ENCODE measurements at places on chromosomes 3 and 15.

DNA sequence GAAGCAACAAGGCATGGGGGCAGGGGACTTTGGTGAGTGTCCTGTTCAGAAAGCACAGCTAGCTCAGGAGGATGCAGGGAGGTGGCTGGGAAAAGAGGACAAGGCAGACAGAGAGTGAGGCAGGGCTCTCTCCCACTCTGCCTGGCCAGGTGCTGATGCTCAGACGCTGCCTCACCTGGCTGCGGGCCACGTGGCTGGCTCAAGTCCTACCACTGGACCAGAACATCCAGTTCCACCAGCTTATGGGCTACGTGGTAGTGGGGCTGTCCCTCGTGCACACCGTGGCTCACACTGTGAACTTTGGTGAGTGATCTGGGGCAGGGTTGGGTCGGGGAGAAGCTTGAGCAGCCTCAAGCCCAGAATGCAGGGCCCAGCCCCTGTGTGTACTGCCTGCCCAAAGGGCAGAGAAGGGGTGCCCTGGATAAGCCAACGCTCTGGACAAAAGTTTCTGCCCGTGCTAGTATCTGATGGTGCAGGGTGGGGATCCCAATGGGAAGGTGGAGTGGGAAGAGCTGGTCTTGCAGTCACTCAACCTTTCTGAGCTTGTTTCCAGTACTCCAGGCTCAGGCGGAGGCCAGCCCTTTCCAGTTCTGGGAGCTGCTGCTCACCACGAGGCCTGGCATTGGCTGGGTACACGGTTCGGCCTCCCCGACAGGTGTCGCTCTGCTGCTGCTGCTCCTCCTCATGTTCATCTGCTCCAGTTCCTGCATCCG is 20.9 kb downstream of the NOX5 start:
- DNase-seq = no peak

DNA sequence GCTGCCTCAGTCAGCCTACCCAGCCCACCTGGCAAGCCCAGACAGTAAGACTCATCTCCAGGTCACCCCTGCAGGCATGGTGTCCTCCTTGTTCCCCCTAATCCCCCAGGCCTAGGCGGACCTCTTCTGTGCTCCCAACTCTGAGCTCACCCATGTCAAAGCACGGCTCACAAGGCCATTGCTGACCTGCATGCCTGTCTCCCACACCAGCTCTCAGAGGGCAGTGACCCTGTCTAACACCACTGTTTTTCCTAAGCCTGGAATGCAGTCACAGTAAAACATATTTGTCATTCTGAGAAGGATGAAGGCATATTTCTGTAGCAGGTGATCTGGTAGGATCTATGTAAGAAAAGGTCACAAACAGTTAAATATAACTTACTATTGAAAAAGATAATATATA is 110.3 kb upstream of the HACD2 start:
- DNase-seq = no peak

DNA sequence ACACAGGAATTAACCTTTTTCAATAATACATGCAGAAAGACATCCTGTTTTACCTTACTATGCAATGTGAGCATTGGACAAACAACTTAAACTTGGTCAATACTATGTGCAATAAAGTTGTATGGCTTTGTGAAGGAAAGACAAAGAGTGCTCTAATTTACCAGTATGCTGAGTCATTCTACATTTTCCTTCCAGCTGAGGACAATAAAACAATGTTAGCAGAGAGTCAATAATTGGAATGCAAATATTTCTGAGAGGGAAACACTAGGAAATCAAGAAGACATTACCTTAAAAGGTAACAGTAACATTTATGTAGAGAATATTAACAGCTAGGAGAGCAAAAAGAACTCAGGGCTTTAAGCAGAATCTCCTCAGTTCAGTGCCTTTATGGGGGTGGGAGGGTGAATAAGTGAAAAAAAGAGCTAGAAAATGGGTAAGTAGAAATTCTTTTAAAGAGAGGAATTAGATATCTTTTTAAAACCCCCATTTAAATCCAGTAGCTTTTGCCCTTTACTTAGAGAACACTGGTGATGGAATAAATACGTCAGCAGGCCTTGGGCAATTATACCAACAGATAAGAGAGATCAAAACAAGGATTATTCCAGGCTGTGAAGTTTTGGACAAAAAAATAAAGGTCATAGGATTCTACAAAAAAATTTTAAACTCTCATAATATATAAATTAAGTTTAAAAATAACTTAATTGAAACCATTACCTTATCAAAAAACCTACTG is 11.6 kb upstream of the HGD start:
- no peak for DNase-seq

GRCh38 chr3:142117056-142117851 is 32.1 kb downstream of the TFDP2 start:
- DNase-seq = no peak

DNA sequence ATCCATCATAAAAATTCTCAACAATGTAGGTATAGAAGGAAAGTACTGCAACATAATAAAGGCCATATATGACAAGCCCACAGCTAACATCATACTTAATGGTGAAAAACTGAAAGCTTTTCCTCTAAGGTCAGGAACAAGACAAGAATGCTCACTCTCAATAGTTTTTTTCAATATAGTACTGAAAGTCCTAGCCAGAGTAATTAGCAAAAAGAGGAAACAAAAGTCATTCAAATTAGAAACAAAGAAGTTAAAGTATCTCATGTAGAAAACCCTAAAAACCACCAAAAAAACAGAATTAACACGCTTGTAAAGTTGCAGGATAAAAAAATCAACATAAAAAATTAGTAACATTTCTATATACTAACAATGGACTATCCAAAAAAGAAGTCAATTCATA is 61.8 kb downstream of the MYH15 start:
- no peak for DNase-seq

DNA sequence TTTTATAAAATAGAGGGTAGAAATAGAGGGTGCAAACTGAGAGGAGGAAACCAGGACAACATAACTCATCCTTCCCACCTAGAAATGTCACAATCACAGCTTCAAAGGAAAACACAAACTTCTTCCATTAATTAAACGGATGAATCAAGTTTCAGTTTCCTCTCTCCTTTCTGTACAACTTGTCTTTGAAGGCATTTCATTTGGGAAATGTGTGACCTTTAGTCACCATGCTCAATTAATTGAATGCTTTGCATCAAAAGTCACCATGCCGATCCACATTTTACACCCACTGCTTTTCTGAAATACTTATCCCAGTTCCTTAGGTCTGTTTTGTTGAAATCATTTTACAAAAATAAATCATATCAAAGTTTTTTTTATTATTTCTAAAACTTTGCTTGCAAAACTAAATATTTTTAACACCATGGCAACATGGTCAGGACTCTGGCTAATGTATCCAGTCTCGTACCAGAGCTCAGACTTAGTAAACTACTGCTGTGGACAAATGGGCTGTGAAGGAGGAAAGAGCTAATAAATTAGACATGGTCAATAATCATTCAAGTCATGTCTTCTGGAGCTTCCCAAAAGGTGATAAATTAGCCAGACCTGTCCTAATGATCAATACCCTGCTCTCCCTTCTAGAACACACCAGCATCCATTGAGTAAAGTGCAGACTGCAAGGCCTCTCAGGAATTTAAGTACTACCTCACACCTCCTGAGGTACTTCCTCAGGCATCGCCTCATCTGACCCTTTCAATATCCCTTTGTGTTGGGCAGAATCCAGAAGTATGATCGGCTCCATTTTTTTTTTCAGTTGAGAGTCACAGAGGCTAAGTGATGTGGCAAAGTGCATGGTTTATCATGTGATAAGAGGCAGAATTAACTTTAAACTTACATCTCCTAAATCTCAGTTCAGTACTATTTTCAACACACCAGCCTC is 161.3 kb downstream of the GREM1 start:
- DNase-seq = no peak

GRCh38 chr3:11532931-11533391 is 110.8 kb downstream of the VGLL4 start:
- no peak for DNase-seq

- DNase-seq = no peak
These were observed 7.3 kb downstream of the FAM131A start for GRCh38 chr3:184344579-184345316.

DNA sequence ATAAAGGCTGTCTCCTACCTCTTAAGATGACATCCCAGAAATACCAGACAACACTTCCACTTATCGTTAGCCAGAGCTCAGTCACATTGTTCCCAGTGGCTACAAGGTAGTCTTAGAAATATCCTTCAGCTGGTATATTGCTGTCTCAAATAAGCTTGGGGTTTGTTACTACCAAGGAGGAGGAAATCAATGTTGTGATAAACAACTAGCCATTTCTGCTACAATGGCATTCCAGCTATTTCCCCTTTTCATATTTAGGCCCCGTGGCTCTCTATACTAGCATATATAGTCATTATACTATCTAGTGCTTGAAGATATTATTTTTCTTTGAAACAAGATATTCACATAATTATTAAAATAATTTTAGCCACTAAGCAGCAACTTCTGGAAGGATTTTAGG is 56.5 kb downstream of the VPS8 start:
- DNase-seq = no peak

- DNase-seq = no peak
These were observed 53.8 kb downstream of the WDR76 start for GRCh38 chr15:43880406-43881194.

- DNase-seq = no peak
These were observed 2.1 kb upstream of the ACKR4 start for GRCh38 chr3:132595014-132595413.

- no peak for DNase-seq
These were observed 423 bp upstream of the PHLDB2 start for GRCh38 chr3:111858642-111859041.

DNA sequence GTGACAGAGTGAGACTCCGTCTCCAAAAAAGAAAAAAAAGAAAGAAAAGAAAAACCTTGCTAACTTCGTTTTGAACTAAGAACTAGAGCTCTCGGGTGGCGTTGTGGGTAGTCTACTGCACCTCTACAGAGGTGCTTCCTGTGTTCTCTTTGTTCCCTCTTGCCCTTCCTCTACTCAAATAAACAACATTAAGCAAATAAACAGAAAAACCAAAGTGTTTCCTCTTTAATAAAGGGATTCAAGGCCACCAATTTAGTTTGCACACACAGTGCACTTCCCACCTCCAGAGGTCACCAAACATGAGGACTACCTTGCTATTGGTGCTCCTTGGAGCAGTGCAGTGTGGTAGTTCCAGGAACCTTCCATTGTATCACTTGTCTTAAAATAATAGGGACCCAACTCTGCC is 354.2 kb upstream of the TBL1XR1 start:
- no peak for DNase-seq

DNA sequence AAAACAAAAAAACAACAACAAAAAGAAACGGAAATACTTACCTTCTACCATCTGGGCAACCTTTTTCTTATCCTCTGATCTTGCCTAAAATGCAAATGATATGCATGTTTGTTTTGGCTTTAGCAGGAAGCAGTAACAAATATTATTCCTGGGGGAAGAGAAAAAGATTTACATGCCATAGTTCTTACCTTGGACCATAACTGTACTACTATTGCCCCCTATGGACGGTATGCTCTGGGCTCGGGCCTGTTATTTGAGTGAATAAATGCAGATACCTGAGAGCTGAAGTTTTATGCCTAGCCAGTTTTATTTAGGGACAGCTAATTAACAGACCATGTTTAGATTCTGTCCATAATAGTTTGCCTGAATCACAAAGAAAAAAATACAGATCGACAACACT is 12.6 kb upstream of the STARD5 start:
- DNase-seq = no peak

- no peak for DNase-seq
These were observed 73.0 kb downstream of the BFSP2 start for GRCh38 chr3:133472889-133473288.

GRCh38 chr15:95394186-95395067 is 936.1 kb upstream of the NR2F2 start:
- DNase-seq = no peak

GRCh38 chr3:150306083-150306482 is 102.0 kb upstream of the TSC22D2 start:
- DNase-seq = no peak

GRCh38 chr3:156300929-156301840 is 180.8 kb downstream of the KCNAB1 start:
- DNase-seq = no peak

DNA sequence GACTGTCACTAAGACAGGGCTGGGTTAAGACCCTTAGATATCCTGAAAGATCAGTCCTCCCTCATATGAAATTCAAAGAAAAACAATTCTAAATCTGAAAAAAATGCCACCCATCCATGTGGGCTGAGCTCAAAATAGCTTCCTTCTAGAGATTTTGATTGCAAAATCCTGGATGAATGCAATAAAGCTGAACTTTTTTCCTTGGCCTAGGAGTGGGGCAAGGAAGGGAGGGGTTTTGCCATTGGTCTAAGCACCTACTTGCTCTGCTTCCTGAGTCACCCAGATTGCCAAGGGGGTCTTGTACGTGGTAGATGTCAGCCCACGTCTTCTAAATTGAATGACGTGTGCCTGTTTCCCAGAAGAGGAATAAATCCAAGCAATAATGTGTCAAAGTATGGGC is 15.3 kb upstream of the SMAD3 start:
- no peak for DNase-seq

DNA sequence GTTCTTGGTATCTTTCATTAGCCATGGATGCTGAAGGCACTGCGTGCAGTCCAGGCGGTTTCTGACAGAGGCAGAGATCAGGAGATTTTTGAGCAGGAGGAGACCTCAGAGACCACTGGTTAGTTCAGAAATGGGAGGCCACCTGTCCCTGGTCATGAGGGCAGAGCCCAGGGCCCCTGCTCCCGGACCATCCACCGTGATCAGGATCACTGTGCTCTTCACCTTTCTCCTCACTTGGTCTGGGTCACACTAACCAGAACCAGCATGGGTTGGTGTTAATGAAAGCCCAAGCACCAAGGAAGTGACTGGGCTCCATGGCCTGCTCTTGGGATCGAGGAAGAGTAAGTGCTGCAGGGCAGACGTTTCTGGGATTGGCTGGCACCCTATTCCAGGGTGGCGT is 42.0 kb upstream of the HACD2 start:
- no peak for DNase-seq

GRCh38 chr3:141680620-141681389 is 57.3 kb upstream of the RNF7 start:
- no peak for DNase-seq

GRCh38 chr3:99716463-99716995 is 78.1 kb downstream of the COL8A1 start:
- no peak for DNase-seq

- no peak for DNase-seq
These were observed 1166.1 kb upstream of the GBE1 start for GRCh38 chr3:82927309-82928253.

GRCh38 chr3:38655708-38656300 is 6.3 kb upstream of the SCN5A start:
- DNase-seq = no peak

- DNase-seq = no peak
These were observed 139.7 kb downstream of the SNRPN start for GRCh38 chr15:25094519-25094918.

DNA sequence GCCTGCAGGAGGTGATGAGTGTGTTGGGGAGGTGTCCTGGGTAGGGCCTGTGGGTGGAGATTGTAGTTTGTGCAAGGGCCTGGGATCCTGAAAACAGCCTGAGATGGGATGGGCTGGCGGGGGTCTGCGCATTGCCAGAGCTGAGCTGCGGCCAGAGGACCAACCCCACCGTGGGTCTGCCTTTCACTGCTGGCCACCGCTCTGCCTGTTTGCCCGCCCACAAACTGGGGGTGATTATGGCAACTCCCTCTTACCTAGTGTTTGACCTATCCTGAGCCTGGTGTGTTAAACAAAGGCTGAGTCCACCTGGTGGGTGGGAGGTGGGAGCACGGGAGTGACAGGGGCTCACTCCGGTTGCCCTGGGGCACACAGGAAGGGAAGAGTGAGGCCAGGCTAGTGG is 9.8 kb downstream of the ABTB1 start:
- no peak for DNase-seq

Measured in stimulated activated CD4-positive, alpha-beta T cell treated with anti-CD3 and anti-CD28 coated beads, TNF-alpha, amount 100 ng/mL, for 1 hour (primary cell).